ENCODE measurements at places on chromosomes 2 and 18. TPM values are rescaled to one million over a fixed set of nuclear protein-coding genes. Genes with fewer than 3 reads are reported as not detected.

PRSS56 gene
- total RNA-seq: not detected

DNA sequence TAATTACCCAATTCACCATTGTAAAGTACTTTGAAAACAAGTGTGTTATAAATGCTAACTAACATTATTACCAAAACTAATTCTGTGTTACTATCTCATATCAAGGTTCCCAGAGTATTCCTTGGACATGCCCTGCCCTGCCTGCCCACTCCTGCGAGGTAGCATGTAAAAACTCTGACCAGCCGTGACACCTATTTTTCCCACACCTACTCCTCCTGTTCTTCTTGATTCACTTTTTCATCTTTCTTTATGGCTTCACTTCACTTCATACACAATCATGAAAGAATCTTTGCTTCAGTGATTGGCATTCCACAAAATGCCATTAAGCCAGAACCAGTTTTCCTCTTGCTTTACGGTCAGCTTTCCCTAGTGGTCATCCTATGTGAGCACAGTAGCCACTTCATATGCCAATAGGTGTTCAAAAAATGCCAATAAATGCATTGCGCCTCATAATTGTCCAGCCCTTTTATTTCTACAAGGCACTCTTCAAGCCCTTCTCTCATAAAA is 42.6 kb upstream of the SETBP1 start:
- H3K4me3 ChIP-seq: no peak overlapping the region
- H3K27me3 ChIP-seq: peaks cover 12% of the 10 kb centered on the region
- no peak for DNase-seq
- H3K4me1 ChIP-seq: peaks cover 3% of the 10 kb centered on the region

DNA sequence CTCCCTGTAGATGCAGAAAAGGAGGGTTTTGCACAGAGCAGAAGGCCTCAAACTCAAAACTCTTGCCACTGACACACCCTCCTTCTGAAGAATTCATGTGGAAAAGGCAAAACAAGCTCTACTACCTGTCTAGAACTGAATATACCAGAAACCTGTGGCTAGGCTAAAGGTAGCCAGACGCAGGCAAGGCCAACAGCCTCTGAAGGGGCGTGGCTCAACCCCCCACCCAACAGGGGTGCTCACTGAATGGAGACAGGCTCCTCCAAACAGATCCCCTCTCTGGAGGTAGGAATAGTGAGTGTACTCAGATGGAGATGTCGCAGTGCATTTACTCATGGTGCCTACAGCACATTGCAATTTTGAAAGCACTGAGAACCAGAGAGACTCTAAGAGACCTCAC is 3.0 kb upstream of the STK17B start:
- H3K27ac ChIP-seq: peak overlapping the region; percentile 64
- peak; percentile 80 for DNase-seq
- H3K4me3 ChIP-seq: peak overlapping the region; percentile 93
- H3K27me3 ChIP-seq: no peaks in the 10 kb centered on the region

- H3K4me3 ChIP-seq: no peak overlapping the region
- no peaks in the 10 kb centered on the region for H3K36me3 ChIP-seq
- peaks cover 10% of the 10 kb centered on the region for H3K27me3 ChIP-seq
- no peak overlapping the region for H3K27ac ChIP-seq
These were observed 18.7 kb upstream of the DYTN start for GRCh38 chr2:206736935-206737334.

Data from activated CD4-positive, alpha-beta T cell treated with anti-CD3 and anti-CD28 coated beads, Interleukin-2, amount 10 ng/mL, durations not matched to agents 24 days and 14 days (primary cell).